ENCODE measurements at places on chromosomes 12 and 14.

DNA sequence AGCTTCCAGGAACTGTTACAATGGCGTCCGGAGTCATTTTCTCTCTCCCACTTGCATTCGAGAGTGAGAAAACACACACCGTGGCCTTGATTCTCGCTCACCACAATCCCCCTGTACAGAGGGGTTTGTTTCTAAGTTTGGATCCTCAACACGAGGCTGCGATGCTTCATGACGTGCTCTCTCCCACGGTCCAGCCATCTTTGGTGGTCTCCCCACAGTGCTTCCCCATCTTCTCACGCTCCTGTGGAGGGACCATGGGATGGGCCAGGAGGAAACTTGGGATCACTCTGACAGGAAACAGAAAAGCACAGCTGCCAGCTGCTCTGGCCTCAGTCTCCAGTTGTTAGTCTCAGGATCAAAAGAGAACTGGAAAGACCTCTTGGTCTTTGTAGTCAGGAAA, 28.1 kb downstream of the OR10P1 start:
- no peak for DNase-seq

GRCh38 chr12:103494051-103494733, 1.6 kb downstream of the C12orf42 start:
- DNase-seq: no peak

- DNase-seq: no peak
Measured at GRCh38 chr12:102951841-102952240, 5.6 kb upstream of the ASCL1 start.

DNA sequence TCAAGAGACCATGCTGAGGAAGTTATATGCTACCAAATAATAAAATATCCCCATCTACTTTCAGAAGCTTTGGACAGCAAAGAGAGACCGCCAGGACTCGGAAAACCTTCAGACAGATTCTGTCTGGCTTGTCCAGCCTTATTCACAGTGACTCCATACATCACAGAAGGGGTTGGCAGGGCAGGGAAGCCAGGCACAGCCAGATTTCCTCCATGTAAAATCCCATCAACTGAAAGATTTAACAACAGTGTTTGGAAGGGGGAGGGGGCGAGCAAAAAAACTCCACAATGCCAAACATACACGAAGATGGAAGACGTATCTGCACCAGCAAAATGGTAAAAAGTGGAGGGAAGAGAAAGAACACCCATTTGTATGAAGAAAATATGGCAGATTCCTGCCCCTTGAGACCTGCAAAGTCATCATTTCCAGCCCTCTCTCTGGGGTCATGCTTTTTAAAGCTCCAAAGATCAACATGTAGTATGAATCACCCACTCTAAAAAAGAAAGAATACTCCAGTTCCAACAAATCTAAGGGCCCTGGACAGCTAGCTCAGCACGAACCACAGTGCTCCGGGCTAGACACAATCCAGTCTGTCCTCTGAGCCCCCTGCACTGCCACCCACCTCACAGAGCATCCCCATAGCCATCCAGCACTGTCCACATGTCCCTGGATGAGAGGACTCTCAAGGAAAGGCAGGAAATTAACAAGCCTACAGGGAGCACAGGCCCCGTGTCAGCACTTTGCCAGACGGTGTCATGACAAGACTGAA, 116.4 kb downstream of the DICER1 start:
- no peak for DNase-seq

- DNase-seq: no peak
Measured at GRCh38 chr12:131074221-131075083, 120.7 kb downstream of the ADGRD1 start.

All from NCI-H524 (cell line).